ENCODE measurements at places on chromosomes 16 and 17. TPM values are rescaled to one million over a fixed set of nuclear protein-coding genes. Genes with fewer than 3 reads are reported as not detected.
A peak's percentile ranks its signal among the peaks of the same experiment; 100 is the strongest.

The NDE1 gene
- 45.4 TPM for total RNA-seq

The PLCG2 gene
- total RNA-seq, result not detected

The KRT12 gene
- total RNA-seq, result not detected

GRCh38 chr17:36742267-36743000, 141.1 kb downstream of the MRM1 start:
- no peak overlapping the region for H3K27ac ChIP-seq
- H3K4me1 ChIP-seq, result no peaks in the 10 kb centered on the region
- DNase-seq, result no peak
- H3K4me3 ChIP-seq, result no peak overlapping the region
- peaks cover 39% of the 10 kb centered on the region for H3K27me3 ChIP-seq

DNA sequence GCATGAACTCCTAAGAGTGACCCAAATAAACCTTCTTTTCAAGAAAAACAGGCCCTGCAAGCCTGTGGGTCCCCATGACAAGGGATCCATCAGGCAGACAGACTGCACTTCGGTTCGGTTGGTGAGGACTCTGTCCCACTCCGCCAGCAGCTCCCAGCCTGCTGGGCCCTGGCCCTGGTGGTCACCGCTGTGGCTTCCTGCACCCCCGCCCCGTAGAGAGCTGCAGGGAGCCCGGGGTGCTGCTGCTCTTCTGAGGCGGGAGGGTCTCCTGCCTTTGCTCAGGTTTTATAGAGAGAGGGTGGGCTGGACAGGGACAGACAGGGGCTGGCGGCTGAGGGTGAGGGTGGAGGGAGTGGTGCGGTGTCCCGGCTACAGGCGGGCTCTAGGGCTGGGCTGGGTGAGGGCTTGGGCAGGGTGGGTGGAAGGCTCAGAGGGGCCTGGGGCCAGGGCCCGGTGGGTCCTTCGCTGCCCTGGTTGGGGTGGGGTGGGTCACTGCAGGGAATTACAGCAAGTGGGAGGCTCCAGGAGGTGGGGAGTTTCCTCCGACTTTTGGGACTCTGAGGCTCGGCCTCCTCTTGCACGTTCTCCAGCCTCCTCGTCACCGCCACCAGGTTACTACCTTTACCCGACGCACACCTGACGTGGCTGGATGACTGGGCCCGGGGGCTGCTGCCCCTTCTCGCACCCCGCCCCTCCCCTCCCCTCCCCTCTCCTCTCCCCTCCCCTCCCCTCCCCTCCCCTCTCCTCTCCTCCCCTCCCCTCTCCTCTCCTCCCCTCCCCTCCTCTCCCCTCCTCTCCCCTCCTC, 90.2 kb upstream of the CBX4 start:
- no peaks in the 10 kb centered on the region for H3K36me3 ChIP-seq
- H3K4me3 ChIP-seq, result no peak overlapping the region
- peaks cover 31% of the 10 kb centered on the region for H3K4me1 ChIP-seq
- peaks cover 3% of the 10 kb centered on the region for H3K27me3 ChIP-seq
- no peak overlapping the region for H3K27ac ChIP-seq

DNA sequence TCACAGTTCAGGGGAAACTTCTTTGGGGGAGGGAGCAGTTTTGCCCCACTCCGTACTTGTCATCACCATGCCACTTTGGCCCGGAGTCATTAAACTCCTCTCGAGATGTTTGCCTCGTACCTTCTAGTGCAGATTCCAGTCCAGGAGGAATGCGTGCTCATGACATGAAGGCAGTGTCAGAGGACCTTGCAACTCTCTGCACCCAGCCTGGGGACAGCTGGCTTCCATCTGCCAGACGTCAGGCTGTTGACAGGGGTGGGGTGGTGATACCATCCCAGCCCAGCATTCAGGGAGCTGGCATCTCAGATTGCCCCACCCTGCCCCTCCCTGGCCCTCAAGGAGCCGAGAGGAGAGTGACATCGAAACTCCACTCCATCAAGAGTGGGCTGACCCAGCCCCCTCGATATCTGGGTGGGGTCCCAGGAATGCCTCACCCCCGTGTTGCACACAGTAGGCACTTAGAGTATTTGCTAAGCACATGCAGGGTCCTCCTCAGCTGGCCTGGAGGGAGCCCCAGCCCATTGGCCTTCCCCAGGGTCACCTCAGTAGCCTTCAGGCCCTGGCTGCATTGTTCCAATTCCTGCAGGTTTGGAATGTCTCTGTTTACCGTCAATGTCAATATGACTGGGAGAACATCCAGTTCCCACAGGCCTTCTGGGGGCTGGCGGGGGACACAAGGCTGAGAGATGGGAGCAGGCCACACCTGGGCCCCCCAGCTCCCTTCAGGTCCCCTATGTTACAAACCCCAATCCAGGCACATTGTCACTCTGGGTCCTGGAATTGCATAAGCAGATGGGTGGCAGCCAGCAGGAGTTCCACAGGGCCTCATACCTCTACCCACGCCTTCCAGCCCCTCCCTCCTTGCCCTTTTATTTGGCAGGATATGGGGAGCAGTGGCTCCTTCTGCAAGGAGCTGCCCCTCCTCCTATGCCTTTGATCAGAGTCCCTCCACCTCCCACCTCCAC, 21.3 kb upstream of the EMP2 start:
- no peak overlapping the region for H3K4me3 ChIP-seq
- H3K4me1 ChIP-seq, result no peaks in the 10 kb centered on the region
- no peaks in the 10 kb centered on the region for H3K27me3 ChIP-seq
- H3K27ac ChIP-seq, result no peak overlapping the region
- H3K36me3 ChIP-seq, result no peaks in the 10 kb centered on the region
- DNase-seq, result no peak

DNA sequence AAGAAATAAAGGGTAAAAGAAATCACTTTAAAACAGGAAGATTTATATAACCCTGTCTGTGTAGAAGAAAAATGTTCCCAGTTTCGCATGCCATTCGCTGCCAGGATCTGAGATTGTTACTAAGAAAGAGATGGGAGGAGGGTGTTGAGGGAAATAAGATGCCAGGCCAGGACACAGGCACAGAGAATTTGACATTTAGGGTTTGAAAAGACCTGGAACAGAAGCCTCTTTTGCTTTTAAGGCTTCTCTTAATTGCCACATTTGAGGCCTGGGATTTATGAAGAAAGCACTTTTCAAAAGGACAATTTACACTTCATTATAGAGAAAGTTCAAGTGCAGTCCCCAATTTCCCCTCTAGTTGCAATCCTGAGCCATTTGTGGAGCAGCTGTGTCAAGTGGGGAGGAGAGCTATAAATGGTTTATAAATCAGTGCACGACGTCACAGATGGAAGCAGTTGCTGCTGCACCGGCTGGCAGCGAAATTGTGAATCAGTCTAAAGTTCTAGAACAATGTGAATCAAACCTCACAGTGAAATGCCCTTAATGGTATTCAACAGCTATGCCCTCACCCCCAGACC, 26.5 kb upstream of the C16orf87 start:
- H3K36me3 ChIP-seq, result no peaks in the 10 kb centered on the region
- DNase-seq, result no peak
- H3K4me3 ChIP-seq, result no peak overlapping the region

DNA sequence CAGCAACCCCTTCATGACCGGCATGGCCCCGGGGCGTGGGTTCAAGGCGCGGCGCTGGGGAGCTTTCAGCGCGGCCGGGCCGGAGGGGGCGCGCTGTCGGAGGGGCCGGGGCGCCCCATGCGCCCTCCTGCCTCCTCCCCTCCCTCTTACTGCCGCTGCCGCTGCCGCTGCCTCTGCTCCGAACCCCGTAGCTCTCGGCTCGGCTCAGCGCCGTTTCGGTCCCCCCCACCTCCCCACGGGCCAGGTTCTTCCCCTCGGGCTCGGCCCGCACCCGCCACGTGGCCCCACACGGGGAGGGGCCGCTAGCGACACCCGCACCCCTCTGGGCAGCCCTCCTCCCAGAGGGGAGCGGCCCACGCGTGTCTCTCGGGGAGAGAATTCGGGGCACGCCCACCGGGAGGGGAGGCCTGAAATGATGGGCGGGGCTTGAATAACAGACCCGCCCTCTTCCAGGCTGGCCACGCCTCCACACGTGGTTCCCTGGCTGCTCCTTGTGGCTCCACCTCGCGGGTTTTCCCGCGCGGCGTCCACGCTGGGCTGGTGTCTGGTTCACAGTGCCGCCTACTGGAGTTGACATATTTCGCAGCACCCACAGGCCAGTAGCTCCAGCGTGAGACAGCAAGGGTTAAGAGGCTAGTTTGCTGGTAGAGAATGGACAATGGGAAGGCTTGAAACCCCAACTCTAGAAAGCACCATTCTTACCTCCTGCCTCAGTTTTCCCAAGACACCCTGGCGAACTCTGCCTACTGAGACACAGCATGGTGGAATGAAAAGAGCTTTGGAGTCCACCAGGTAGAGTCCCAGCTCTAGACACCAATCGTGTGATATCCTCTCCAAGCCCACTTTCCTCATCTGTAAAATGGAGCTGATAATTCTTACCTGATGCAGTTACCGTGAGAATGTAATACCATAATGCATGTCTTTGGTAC, at the start of gene KCNH4:
TSS of gene KCNH4 (minus strand) at position 221 of the 929 bp plus-strand sequence. CDS start at position 24, 197 bp downstream.
- no peak within 1 kb of the TSS for H3K4me3 ChIP-seq
- H3K36me3 ChIP-seq, result no peaks in the 10 kb centered on the region
- H3K27me3 ChIP-seq, result peaks cover 44% of the 10 kb centered on the region
- no peak for DNase-seq
- H3K27ac ChIP-seq, result no peak within 1 kb of the TSS

GRCh38 chr16:79089735-79090284, 510.7 kb downstream of the MAF start:
- no peak overlapping the region for H3K4me3 ChIP-seq
- no peaks in the 10 kb centered on the region for H3K27me3 ChIP-seq
- no peak overlapping the region for H3K27ac ChIP-seq
- no peaks in the 10 kb centered on the region for H3K36me3 ChIP-seq
- no peaks in the 10 kb centered on the region for H3K4me1 ChIP-seq

DNA sequence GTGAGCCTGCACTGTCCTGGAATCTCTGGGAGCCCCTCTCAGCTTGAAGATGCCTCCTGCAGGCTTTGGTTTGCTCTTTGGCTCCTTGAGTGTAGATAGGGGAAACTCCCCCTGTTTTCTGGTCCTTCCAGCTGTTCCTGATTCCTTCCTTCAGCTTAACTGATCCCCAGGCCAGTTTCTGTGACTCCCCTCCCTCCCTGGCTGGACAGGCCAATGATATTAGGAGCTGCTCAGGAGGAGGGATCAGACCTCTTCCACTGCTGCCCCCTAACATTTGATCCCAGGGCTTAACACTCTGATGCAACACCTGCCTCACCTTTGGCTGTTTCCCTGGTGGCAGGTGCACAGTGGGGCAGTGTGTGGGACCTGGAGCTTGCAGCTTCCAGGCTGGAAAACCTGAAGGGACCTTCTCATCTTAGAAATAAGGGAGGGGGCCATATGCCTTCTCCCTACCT, at the start of gene TAC4:
TSS of gene TAC4 (minus strand) at position 51 of the 455 bp plus-strand sequence. CDS start 52 bp downstream, outside the sequence.
- no peak for DNase-seq
- H3K4me1 ChIP-seq, result peaks cover 13% of the 10 kb centered on the region
- H3K27ac ChIP-seq, result no peak within 1 kb of the TSS
- H3K36me3 ChIP-seq, result no peaks in the 10 kb centered on the region
- no peaks in the 10 kb centered on the region for H3K27me3 ChIP-seq
- H3K4me3 ChIP-seq, result no peak within 1 kb of the TSS

DNA sequence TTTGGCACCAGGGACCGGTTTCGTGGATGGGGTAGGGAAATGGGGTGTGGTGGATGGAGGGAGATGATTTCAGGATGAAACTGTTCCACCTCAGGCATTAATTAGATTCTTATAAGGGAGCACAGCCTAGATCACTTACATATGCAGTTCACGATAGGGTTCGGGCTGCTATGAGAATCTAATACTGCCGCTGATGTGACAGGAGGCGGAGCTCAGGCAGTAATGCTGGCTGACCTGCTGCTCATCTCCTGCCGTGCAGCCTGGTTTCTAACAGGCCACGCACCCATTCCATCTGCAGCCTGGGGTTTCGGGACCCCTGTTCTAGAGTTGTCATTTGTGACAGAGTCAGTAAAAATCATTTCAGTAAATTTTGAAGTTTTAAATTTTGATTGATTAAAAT, 99.7 kb downstream of the CHD9 start:
- no peak for DNase-seq
- H3K4me3 ChIP-seq, result no peak overlapping the region
- H3K27ac ChIP-seq, result peak overlapping the region; percentile 32
- H3K27me3 ChIP-seq, result no peaks in the 10 kb centered on the region
- peaks cover 13% of the 10 kb centered on the region for H3K36me3 ChIP-seq

GRCh38 chr16:57479205-57479975, 6.9 kb downstream of the DOK4 start:
- no peaks in the 10 kb centered on the region for H3K36me3 ChIP-seq
- peak overlapping the region; percentile 87 for H3K27ac ChIP-seq

GRCh38 chr17:44827863-44828262, 2.2 kb downstream of the GJC1 start:
- H3K4me3 ChIP-seq, result peak overlapping the region; percentile 50
- no peaks in the 10 kb centered on the region for H3K27me3 ChIP-seq
- peaks cover 35% of the 10 kb centered on the region for H3K4me1 ChIP-seq
- peak overlapping the region; percentile 62 for H3K27ac ChIP-seq
- no peak for DNase-seq

- no peaks in the 10 kb centered on the region for H3K36me3 ChIP-seq
- no peak for DNase-seq
- H3K4me3 ChIP-seq, result no peak overlapping the region
- H3K27me3 ChIP-seq, result no peaks in the 10 kb centered on the region
Observed at GRCh38 chr16:63216696-63217423, 1180.6 kb upstream of the CDH8 start.

GRCh38 chr16:65069766-65070165, 52.1 kb downstream of the CDH11 start:
- peaks cover 63% of the 10 kb centered on the region for H3K4me1 ChIP-seq
- no peak overlapping the region for H3K4me3 ChIP-seq
- peaks cover 22% of the 10 kb centered on the region for H3K36me3 ChIP-seq
- H3K27me3 ChIP-seq, result no peaks in the 10 kb centered on the region
- H3K27ac ChIP-seq, result peak overlapping the region; percentile 85

GRCh38 chr16:52964290-52964689, 88.4 kb downstream of the CHD9NB start:
- H3K36me3 ChIP-seq, result no peaks in the 10 kb centered on the region
- no peak overlapping the region for H3K27ac ChIP-seq
- no peak overlapping the region for H3K4me3 ChIP-seq
- peaks cover 5% of the 10 kb centered on the region for H3K27me3 ChIP-seq
- H3K4me1 ChIP-seq, result no peaks in the 10 kb centered on the region

DNA sequence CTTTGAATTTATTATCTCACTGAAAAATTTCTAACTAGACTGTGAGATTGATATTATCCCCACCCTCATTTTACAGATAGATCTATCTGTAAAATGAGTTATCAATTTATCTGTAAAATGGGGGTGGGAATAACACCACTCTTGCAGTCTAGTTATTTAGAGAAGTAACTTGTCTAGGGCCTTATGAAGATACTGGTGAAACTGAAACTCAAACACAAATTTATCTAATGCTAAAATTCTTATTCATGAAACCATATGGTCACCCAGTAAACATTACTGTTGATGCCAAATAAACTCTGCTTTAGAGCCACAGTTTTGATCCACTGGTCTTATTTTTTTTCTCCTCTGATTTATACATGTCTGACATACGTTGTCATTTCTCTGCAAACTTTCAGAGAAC, 52.1 kb upstream of the SMIM36 start:
- DNase-seq, result no peak
- no peaks in the 10 kb centered on the region for H3K27me3 ChIP-seq
- H3K36me3 ChIP-seq, result no peaks in the 10 kb centered on the region
- no peaks in the 10 kb centered on the region for H3K4me1 ChIP-seq
- no peak overlapping the region for H3K4me3 ChIP-seq
- no peak overlapping the region for H3K27ac ChIP-seq

- H3K4me1 ChIP-seq, result no peaks in the 10 kb centered on the region
- no peaks in the 10 kb centered on the region for H3K36me3 ChIP-seq
- no peaks in the 10 kb centered on the region for H3K27me3 ChIP-seq
- no peak for DNase-seq
- H3K4me3 ChIP-seq, result no peak overlapping the region
Observed at GRCh38 chr16:9380221-9380620, 288.8 kb downstream of the HAPSTR1 start.

Measured in osteocyte (in vitro differentiated cells).